ENCODE measurements at places on chromosomes 11 and 22.

- no peak for DNase-seq
Observed at GRCh38 chr11:114188851-114189570, 107.2 kb upstream of the NNMT start.

DNA sequence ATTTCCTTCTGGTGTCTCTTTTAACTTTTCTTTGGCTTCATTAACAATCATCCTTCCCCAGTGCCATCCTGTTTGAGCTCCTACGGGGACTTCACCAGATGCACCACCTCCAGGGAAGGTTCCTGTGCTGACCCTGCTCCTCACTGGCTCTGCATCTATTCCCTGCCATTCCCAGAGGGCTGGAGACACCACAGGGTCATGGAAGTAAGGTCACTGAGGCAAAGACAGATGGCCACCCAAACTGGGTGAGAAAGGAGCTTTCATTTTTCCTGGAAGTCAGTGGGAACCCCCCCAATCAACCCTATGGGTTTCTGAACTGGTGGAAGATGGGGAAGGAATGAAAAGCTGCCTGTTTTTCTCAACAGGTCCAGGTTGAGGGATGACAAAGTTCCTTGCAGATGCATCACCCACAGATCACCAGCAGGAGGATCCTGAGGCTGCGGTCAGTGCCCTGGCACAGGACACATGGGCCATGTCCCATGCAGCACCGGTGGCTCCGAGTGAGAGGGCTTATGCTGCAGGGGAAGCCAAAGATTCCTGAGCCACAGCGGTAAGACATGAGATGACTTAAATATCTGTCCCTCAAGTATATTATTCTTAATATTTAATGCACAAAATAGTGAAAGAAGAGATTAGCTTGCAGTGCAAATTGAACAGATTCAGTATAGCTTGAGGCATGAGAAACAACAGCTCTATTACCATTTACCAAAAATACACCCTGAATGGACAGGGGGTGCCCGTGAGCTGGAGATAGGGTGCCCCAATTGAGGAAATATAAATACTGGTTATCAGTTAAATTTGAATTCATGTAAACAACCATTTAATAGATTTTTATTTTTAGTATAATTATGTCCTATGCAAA is 73.0 kb upstream of the VPREB1 start:
- no peak for DNase-seq

DNA sequence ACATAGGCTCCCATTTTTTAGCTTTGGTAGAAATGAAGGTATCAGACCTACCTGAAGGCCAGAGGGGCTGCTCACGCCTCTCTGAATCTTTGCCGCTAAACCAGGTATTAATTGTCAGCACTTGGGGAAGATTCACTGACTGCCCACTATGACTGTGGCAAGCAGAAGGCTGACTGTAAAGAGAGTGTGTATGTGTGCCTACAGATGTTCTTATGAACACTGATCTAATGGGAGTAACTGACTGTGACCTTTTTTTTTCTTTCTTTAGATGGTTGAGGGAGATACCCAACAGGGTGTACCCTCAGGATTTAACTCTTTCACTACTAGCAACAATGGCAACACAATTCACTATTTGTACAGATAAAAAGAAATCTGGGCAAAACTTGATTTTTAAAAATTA is at the start of gene RAG2:
RAG2 (minus strand) TSS at position 186 of the 400 bp plus-strand sequence. CDS start 4,068 bp downstream, outside the sequence.
- no peak for DNase-seq

DNA sequence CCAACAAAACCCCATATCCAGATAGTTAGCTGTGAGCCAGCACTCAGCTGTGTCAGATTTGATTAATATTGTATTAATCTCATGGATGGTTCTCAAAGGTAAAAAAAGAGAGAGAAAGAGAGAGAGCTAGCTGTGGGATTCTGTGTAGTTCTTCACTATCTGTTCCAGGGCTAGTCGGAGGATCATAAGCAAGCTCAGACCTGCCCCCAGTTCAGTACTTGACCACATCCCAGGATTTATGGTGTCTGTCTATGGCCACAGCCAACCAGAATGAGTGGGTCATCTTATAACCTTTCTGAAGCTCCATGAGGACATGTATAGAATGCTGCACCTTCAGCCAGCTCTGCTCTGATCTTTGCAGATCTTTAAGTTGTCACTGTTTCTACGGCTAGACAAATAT is 13.5 kb upstream of the B3GNT6 start:
- no peak for DNase-seq

- DNase-seq, result no peak
Observed at GRCh38 chr11:103942646-103943045, 93.8 kb upstream of the DDI1 start.

GRCh38 chr22:46587492-46588278 is 32.5 kb upstream of the GRAMD4 start:
- no peak for DNase-seq

GRCh38 chr11:119030029-119030328 is 698 bp downstream of the SLC37A4 start:
- no peak for DNase-seq

GRCh38 chr11:64935359-64936081 is at the start of gene GPHA2:
GPHA2 (minus strand) TSS chr11:64935893; CDS start chr11:64935460, 433 bp downstream.
- no peak for DNase-seq

DNA sequence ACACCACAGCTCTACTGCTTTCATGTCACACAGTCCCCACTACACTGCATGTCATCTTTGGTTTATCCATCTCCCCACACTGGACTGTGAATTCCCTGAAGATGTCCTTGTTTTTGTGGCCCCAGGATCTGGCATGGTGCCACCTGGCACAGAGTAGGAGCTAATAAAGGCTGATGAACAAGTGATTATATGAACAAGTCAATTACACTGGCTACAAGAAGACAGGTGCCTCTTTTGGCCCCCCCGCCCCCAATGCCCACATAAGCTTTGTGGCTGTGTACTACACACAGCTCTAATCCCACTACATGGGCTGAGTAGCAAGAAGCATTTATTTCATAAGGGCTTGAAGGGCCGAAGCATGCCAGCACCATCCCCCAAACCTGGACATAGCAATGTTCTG is 24.7 kb downstream of the PLEKHA7 start:
- DNase-seq, result no peak

Measured in stimulated activated CD4-positive, alpha-beta T cell treated with anti-CD3 and anti-CD28 coated beads, TNF-alpha, amount 100 ng/mL, for 1 hour (primary cell).